Right ventricle myocardium inferior (tissue), 1 donor: ENCODE measurements at places on chromosomes 5 and 9. TPM values are rescaled to one million over a fixed set of nuclear protein-coding genes. Genes with fewer than 3 reads are reported as not detected.

GDF9 gene
- total RNA-seq, result 0.24 TPM

ARSI gene
- 0.65 TPM for total RNA-seq

CFAP77 gene
- 2.9 TPM for total RNA-seq

DBH gene
- not detected for total RNA-seq

F2RL1 gene
- 0.73 TPM for total RNA-seq

ANKDD1B gene
- 0.24 TPM for total RNA-seq

PCDHB7 gene
- total RNA-seq, result 0.87 TPM

FOXD4L4 gene
- total RNA-seq, result not detected

CBY3 gene
- total RNA-seq, result not detected

FAM169A gene
- 3.0 TPM for total RNA-seq

SPINK1 gene
- total RNA-seq, result not detected

PTGES2 gene
- total RNA-seq, result 158 TPM

MELK gene
- total RNA-seq, result 0.76 TPM

ISL1 gene
- not detected for total RNA-seq

IL11RA gene
- 43.6 TPM for total RNA-seq

C9 gene
- not detected for total RNA-seq

NMUR2 gene
- total RNA-seq, result 0.14 TPM

LHX3 gene
- total RNA-seq, result not detected

SLC45A2 gene
- not detected for total RNA-seq

IFNA13 gene
- total RNA-seq, result not detected

TRIM36 gene
- 0.19 TPM for total RNA-seq

PCDHGA2 gene
- 6.2 TPM for total RNA-seq

SURF6 gene
- total RNA-seq, result 13.4 TPM

RACK1 gene
- 693 TPM for total RNA-seq

ZNF879 gene
- total RNA-seq, result 3.5 TPM

TDRD7 gene
- total RNA-seq, result 8.7 TPM

IL13 gene
- not detected for total RNA-seq

AQP7 gene
- total RNA-seq, result 147 TPM

PCDHB5 gene
- 1.6 TPM for total RNA-seq

LRRC19 gene
- not detected for total RNA-seq

SPATA31A3 gene
- not detected for total RNA-seq

SPINK4 gene
- not detected for total RNA-seq

UBE2B gene
- total RNA-seq, result 258 TPM

CNTFR gene
- 8.7 TPM for total RNA-seq

PCDHB12 gene
- total RNA-seq, result 1.3 TPM

INSL6 gene
- total RNA-seq, result not detected

DND1 gene
- total RNA-seq, result 0.24 TPM

RLN2 gene
- not detected for total RNA-seq

NUTM2G gene
- total RNA-seq, result not detected

C5 gene
- total RNA-seq, result 1.6 TPM

ARL14EPL gene
- not detected for total RNA-seq

BARX1 gene
- not detected for total RNA-seq

GRM6 gene
- total RNA-seq, result not detected

PLCXD3 gene
- 76.6 TPM for total RNA-seq

MRNIP gene
- 12.2 TPM for total RNA-seq

DDX4 gene
- not detected for total RNA-seq

ZNF782 gene
- 3.1 TPM for total RNA-seq

FAM153A gene
- total RNA-seq, result 1.4 TPM

FOXD1 gene
- total RNA-seq, result not detected

ANKRD31 gene
- 0.05 TPM for total RNA-seq

CCDC171 gene
- total RNA-seq, result 1.6 TPM

PTGES gene
- 4.8 TPM for total RNA-seq

DIPK1B gene
- total RNA-seq, result 16.4 TPM

CDO1 gene
- 12.2 TPM for total RNA-seq

ADAMTS16 gene
- not detected for total RNA-seq

NME5 gene
- 3.9 TPM for total RNA-seq

GLRA1 gene
- total RNA-seq, result not detected

TRIP13 gene
- total RNA-seq, result 0.38 TPM
